Activated CD8-positive, alpha-beta memory T cell treated with anti-CD3 and anti-CD28 coated beads for 4 hours (primary cell): ENCODE measurements at places on chromosomes 13 and 19.
A peak's percentile ranks its signal among the peaks of the same experiment; 100 is the strongest.

- no peak for DNase-seq
These were observed 396.1 kb downstream of the EFNB2 start for GRCh38 chr13:106139377-106139776.

DNA sequence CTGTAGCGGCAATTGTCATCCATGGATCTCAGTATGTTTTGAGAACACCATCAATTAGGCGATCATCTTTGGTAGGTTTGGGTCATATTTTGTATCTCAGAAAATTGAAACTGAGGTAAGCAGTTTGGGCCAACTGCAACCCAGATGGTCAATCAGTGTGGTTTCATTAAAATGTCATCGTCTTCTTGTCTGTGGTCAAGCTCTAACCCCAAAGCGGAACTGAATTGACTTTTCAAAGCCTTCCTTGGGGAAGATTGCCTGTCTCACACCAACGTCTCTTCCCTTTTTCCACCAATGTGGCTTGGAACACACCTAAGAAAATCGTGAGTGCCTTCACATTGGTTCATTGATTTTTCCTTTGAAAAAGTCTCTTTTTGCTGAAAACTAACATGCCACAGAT lies 56.3 kb upstream of the UBAC2 start:
- DNase-seq, result no peak

DNA sequence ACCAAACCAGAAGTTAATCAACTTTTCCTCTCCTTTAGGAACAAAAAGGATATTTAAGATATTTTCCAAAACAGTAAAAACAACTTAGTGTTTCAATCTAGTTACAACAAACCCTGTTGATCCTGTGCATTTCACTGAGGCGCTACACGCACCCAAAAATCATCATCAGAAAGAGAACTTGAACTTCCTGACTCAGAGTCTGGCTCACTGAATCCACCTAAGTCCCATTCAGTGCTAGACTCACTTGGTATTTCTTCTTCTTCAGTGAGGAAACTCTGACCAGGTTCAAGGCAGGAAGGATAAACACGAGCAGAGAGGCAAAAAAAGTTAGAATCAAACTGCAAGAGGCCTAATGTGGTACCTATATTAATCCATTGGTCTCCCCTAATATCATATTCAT lies 2.2 kb downstream of the KBTBD6 start:
- DNase-seq, result no peak

DNA sequence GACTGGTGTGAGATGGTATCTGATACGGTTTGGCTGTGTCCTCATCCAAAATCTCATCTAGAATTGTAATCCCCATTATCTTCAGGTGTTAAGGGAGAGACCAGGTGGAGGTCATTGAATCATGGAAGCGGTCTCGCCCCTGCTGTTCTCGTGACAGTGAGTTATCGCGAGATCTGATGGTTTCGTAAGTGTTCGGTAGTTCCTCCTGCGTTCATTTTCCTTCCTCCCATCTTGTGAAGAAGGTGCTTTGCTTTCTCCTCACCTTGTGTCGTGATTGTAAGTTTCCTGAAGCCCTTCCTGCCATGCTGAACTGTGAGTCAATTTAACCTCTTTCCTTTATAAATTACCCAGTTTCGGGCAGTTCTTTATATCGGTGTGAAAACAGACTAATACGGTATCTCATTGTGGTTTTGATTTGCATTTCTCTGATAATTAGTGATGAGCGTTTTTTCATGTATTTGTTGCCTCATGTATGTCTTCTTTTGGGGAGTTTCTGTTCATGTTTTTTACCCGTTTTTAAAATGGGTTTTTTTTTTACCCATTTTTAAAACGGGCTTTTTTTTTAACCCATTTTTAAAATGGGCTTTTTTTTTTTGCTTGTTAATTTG lies 102.8 kb upstream of the SLC10A2 start:
- no peak for DNase-seq

GRCh38 chr19:39342647-39343305 lies 555 bp downstream of the SAMD4B start:
- DNase-seq, result no peak

DNA sequence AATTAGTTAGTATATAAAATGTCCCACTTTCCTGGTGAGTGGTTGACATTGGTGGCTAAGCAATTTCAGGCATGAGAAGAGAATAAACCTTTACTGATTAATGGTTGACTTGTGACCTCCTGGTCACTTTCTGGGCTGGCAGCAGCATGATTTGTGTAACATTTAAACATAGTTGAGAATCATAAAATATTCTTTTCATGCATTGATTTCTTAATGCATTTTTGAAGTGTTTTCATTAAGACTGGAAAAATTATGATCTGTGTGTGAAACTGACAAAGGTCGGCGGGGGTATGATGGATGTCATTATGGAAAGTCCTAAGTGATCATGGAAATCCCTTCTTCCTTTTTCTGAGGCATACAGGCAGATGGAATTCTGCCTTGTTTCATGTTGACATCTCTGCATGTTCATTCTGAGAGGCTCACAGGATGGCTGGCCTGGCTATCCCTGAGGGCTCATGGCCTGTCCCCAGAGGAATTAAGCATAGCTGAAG lies 98.7 kb upstream of the RNF113B start:
- DNase-seq, result no peak

- no peak for DNase-seq
These were observed 8.9 kb downstream of the KASH5 start for GRCh38 chr19:49396738-49397505.

GRCh38 chr13:50651922-50652321 lies 191.6 kb downstream of the DLEU7 start:
- DNase-seq, result no peak

GRCh38 chr13:20940083-20940482 lies 37.5 kb upstream of the XPO4 start:
- DNase-seq, result no peak

DNA sequence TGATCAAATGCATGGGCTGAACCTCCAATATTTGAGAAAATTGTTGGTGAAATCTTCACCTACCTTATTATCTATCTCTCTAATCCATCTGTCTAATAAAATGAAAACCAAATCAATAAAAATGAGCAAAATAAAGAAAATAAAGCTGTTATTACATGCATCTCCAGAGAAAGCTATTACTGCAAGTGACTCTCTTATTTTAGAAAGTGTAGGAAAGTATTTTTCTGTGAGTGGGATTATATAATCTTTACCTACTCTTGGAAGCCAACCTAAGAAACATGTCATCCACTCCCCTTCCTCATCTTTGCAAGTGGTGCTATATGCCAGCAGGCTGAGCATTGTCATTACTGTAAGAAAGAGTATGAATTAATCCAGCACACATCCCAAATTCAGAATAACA lies 191.5 kb upstream of the RFC3 start:
- DNase-seq, result no peak

GRCh38 chr13:42355491-42356183 lies 83.7 kb downstream of the AKAP11 start:
- DNase-seq, result no peak

GRCh38 chr19:3146677-3147100 lies 10.9 kb downstream of the GNA15 start:
- peak; percentile 35 for DNase-seq

DNA sequence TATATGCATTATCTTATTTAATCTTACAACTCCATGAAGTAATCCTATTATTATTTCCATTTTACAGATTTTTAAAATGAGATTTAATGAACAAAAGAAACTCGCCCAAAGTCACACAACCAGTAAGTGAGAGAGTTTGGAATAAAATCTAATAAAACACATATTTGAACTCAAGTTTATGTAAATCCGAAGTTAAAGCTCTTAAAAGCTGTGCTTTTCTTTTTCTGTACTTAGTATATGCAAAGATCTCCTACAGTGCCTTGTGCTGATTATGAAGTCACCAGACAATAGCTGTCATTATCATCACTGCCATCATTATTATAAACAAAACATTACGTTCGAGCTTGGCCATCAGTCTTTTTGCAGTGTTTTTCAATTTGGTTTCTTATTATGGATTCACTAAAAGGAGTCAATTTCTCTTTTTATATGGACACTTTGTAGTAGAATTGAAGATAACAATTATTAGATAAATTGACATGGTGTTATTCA lies 29.7 kb upstream of the ENOX1 start:
- no peak for DNase-seq
